ENCODE measurements at places on chromosomes 5 and 9.

DNA sequence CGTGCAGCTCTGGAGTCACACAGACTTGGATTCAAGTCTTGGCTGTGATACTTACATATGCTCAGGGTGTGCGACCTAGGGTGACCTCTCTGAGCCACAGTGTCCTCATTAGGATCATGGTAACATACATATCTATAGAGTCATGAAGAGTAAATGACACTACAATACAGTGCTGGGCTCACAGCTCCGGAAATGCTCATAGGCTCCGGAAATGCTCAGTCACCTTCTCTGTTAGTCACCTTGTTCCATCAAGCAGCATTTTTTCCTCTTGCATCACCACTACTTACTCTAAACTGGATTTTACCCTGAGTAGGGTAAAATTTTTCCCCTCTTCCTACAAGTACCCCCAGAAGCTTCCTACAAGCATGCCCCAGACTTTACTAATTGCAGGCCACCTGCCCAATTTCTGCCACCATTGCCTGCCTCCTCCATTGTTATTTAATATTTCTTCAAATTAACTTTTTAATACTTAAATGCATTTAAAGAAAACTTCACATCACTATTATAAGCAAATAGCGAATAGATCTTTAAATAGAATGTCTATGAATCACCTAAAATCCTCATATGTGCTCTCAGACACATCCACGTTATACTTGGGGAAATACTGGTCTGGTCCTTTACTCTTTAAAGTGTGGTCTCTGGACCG, 147.6 kb upstream of the SPRY4 start:
- no peak for DNase-seq

GRCh38 chr5:134113902-134114875, at the start of gene TCF7:
TCF7 (plus strand) TSS chr5:134114681; CDS start chr5:134114907, 226 bp downstream.
- DNase-seq: no peak

GRCh38 chr9:71721855-71722254, 46.5 kb downstream of the CEMIP2 start:
- no peak for DNase-seq

DNA sequence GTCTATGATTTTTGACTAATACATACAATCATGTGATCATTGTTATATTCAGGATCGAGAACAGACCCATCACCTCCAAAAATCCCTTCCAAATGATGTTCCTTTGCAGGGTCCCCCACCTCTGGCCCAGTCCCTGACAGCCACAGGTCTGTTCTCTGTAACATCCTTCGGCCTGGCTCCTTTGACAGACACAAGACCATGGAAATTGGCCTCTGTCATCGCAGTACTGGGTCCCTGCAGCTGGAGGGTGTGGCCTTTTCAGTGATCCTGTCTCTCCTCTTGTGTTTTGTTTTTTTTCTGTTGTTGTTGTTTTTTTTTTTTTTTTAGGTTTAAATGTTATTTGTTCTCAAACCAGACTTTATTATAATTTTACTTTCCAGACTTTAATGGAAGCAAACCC, 27.4 kb upstream of the ANKRD33B start:
- DNase-seq: no peak

DNA sequence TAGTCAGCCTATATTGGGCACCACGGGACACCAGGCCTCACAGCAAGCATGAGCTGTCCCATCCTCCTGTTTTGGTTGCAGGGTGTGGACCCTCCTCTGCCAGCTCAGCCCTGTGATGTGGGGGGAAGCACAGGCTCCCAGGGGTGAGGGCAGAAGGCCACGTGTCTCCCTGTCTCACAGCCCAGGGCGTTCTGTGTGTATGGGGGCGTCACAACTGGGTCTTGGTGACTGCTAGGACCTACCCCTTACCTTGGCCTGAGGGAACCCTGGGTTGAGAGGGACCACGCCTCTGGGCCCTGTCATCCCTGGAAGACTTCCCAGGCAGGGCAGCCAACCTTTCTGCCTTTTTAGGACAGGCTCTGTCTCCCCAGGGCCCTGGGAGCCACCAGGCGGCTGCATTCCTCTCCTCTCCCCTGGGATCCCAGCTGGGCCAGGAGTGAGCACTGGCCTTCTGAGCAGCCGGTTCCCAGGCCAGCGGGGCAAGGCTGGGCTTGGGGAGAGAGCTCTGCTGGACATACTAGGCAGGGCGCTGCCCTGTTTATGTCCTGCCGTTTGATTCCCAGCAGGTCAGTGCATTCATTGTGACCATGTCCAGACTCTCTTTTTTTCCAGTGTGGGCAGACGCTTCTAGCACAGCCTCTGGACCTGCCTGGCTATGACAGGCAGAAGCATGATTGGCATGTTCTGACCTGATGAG, 97.4 kb downstream of the DAB2IP start:
- no peak for DNase-seq

DNA sequence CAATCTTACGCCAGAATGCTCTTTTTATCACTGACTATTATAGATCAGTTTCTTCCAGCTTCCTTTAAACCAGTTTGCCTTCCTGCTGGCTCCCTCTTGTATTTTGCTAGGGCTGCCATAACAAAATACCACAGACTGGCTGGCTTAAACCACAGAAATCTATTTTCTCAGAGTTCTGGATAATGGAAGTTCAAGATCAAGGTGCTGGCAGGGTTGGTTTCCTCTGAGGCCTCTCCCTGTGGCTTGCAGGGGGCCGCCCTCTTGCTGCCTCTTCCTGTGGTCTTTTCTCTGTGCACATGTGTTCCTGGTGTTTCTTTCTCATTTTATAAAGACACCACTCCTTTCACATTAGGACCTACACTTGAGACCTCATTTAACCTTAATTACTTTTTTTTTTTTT, 6.8 kb upstream of the FXN start:
- DNase-seq: no peak

DNA sequence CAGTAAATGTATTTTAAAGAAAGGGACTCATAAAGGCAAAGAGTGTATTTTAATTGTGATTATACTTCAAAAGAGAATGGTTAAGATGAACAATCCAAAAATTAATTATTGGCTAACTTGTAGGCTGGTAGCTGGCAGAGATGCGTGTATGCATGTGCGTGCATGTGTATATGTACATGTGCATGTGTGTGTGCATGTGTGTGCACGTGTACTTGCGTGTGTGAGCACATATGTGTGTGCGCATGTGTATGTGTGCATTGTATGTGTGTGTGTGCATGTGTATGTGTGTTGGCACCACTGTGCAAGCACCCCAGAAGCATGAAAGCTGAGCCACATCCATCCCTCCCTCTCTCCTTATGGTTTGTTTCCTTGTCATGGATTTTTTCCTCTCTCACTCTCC, 83.0 kb upstream of the SLC1A3 start:
- DNase-seq: no peak

- no peak for DNase-seq
Measured at GRCh38 chr5:16082053-16082452, 97.5 kb downstream of the MARCHF11 start.

- DNase-seq: no peak
Measured at GRCh38 chr5:16679863-16680262, 63.1 kb upstream of the RETREG1 start.

DNA sequence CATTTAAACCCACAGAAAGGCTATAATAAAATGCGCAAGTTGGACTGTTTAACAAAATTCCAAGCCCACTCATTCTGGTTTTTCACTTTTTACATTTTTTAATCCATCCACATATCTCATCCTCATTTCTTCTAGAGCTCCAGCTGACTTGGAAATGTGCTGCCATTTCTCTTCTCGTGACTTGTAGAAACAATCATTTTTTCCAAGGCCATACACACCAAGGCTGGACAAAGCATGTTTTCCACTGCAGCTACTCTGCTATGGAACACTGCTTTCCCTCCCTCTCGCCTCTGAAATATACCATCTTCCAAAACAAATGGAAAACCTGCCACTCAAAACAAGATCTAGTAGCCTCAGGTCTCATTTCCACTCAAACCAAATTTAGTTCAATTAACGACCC, 141.1 kb downstream of the ESM1 start:
- DNase-seq: no peak

GRCh38 chr9:87515588-87516221, 18.0 kb downstream of the DAPK1 start:
- no peak for DNase-seq

GRCh38 chr9:95753762-95754465, 121.6 kb upstream of the ERCC6L2 start:
- DNase-seq: no peak

DNA sequence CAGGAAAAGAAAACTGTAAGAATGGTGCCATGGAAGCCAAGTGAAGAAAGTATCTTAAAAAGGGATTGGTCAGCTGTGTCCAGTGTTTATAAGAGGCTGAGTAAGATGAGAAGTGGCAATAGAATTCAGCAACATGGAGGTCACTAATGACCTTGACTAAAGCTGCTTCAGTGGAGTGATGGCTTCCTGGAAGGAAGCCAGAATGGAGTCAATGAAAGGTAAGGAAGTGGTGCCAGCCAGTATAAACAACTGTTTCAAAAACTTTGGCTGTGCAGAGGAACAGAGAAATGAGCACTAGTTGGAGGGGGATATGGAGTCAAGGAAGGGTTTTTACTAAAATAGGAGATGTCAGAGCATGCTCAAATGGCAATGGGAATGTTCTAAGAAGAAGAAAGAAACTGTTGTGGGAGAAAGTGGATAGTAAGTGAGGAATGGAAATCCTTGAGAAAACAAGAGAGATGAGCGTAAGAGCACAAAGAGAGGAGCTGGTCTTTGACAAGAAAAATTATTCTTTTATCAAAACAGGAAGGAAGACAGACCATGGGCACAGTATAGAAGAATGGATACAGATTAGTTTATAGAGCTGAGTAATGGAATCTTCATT, 11.1 kb upstream of the NRG2 start:
- DNase-seq: no peak

- DNase-seq: no peak
Measured at GRCh38 chr9:78697618-78698017, 400.7 kb downstream of the PSAT1 start.

Data from activated CD8-positive, alpha-beta memory T cell treated with anti-CD3 and anti-CD28 coated beads for 48 hours (primary cell).